Pancreas (tissue), 10 donors: ENCODE measurements at places on chromosomes 13 and 19. TPM values are rescaled to one million over a fixed set of nuclear protein-coding genes. Genes with fewer than 3 reads are reported as not detected.

DNA sequence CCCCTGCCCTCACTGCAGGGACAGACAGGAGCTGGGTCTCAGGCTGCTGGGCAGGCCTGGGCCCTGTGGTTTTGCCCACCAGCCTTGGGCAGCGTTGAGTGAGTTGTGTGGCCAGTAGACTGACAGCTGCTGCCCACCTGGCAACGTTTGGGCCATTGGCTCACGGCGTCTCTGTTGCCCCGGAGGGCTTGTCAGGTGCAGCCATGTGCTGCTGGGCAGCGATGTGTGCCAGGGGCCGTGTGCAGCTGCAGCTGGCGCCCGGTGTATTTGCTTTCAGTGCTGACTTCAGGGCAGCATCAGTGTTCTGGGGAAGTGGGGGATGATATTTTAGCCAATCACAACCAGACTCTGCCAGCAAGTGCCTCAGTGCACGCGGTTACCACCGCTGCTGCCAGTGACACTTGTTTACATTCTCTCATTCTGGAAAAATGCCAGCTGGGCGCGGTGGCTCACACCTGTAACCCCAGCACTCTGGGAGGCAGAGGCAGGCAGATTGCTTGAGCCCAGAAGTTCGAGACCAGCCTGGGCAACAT lies 10.6 kb downstream of the FZR1 start:
- peak; percentile 59 for DNase-seq

DNA sequence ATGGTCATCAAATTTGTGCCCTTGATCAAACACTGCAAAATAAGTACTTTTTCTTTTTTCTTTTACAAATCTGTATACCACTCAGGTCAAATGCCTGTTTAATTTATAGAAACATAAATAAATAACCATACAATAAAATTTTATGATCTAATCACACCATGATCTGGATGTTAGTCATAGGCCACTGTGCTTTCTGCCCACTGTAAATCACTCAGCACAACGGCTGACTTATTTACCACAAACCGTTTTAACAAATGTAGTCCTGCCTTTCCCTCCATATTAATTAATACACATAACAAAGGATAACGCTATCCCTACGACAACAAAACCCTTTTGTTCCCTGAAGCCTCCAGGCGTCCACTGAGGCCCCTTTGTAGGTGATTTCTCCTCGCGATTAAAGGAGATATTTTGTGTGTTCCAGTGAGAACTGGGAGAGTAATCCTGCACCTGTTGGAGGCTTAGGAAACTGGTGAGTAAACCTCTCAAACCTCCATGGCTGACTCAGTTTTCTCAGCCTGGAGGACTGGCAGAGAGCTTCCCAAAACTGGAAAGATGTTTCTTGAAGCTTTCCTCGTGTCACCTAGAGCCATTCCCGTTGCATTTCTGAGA lies 477.1 kb upstream of the SGCG start:
- no peak for DNase-seq

GRCh38 chr13:34942732-34943435 lies 814 bp downstream of the NBEA start:
- peak; percentile 39 for DNase-seq

DNA sequence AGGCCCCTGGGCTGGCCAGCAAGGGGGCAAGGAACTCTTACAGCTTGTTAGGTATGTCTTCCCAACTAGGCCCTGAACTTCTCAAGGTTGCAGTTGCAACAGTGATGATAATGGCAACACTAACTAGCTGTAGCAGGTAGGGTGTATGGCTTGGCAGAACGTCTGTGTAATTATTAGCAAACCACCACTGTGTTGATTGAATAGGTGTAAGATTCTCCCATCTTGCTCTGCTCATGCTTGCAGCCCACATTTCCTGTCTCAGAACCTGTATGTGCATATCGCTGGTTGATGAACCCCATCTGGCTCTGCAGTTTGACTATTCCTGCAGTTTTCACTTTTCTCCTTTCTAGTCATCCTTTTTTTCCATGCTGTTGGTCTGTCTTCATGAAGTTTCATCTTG lies 178.8 kb downstream of the KATNAL1 start:
- no peak for DNase-seq

- DNase-seq, result no peak
Observed at GRCh38 chr13:42766016-42766415, 15.4 kb upstream of the FAM216B start.

- no peak for DNase-seq
Observed at GRCh38 chr13:22053053-22053452, 382.2 kb downstream of the FGF9 start.

The OR7A5 gene
- not detected for polyA plus RNA-seq

GRCh38 chr13:92538164-92538563 lies 688.4 kb upstream of the GPC6 start:
- DNase-seq, result no peak

- DNase-seq, result no peak
Observed at GRCh38 chr19:38434549-38435051, 1.1 kb downstream of the RYR1 start.

- DNase-seq, result no peak
Observed at GRCh38 chr13:42788601-42789000, 7.2 kb downstream of the FAM216B start.

The PRR19 gene
- 0.99 TPM for polyA plus RNA-seq

GRCh38 chr19:32138416-32138815 lies 207.0 kb upstream of the ZNF507 start:
- DNase-seq, result no peak

DNA sequence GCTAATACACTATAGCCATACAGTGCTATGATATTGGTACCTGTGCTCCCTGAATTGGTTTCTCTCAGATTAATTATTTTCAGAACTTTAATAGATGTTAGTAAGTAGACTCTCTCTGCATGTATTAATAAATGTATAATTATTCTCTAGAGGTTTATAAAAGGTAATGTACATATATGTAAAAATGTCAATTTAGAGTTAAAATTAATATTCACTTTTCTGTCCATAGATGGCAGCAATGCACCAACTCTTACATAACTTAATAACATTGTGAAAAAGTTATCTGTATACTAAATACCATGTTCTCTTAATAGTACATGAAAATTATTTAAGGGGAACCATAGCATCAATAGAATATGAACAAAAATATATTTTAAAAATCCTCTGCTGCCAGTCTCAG lies 515.0 kb upstream of the KLHL1 start:
- DNase-seq, result no peak

The GJB6 gene
- 0.09 TPM for polyA plus RNA-seq

The SIGLEC14 gene
- polyA plus RNA-seq, result 0.12 TPM

The GAMT gene
- polyA plus RNA-seq, result 200 TPM
